Activated T-helper 9 cell treated with anti-CD3 and anti-CD28 coated beads, Interleukin-2, amount 50 U/mL, for 16 hours (primary cell): ENCODE measurements at places on chromosomes 1 and 21.

DNA sequence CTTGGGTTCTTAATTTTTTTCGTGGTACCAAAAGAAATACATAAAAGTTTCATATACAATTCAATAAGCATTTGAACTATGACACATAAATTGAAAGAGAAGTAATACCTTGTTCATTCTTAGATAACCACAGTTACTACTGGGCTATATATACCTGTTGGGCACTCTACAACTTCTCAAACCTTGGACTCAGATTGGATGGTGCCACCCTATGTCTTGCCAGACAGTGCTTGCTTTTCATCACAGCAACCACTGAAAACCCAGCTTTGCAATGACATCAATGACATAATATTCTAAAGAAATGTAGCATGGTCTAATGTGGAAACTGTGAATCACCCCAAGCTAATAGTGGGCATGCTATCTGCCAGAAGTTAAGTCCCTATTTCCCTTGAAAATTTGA, 62.8 kb upstream of the DPH5 start:
- no peak for DNase-seq

- DNase-seq, result no peak
Measured at GRCh38 chr1:156014829-156015228, 5.9 kb downstream of the SSR2 start.

- no peak for DNase-seq
Measured at GRCh38 chr1:56509713-56510641, 69.4 kb downstream of the PLPP3 start.

DNA sequence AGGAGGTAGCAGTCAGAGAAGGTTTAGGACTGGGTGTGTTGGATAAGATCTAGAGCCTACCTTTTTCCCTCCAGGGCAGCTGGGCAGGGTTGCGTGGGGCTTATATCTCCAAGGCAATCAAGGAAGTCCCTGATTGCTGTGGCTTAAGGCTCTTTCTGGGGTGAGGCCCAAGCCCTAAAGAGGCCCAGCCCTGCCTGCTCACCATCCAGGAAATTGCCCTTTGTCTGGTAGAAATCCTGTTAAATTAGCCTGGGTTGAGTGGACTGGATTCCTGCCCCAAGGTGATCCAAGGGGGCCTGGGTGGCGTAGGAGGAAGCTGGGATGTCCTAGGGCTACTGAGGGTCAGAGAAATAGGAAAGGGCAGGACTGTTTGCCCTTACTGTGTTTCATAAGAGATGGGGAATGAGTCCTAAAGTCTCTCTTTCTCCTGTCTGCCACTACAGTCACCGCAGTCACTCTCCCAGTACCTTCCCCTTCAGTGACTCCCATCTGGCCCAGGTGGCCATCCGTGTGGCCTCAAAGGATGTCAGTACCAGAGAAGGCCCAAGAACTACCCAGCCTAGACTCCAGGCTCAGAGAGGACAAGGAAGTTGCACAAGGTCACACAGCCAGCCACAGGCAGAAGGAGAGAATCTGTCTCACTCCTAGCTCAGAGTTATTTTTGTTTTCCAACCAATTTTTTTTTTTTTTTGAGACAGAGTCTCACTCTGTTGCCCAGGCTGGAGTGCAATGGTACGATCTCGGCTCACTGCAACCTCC, 25.8 kb downstream of the MFSD2A start:
- DNase-seq, result no peak

DNA sequence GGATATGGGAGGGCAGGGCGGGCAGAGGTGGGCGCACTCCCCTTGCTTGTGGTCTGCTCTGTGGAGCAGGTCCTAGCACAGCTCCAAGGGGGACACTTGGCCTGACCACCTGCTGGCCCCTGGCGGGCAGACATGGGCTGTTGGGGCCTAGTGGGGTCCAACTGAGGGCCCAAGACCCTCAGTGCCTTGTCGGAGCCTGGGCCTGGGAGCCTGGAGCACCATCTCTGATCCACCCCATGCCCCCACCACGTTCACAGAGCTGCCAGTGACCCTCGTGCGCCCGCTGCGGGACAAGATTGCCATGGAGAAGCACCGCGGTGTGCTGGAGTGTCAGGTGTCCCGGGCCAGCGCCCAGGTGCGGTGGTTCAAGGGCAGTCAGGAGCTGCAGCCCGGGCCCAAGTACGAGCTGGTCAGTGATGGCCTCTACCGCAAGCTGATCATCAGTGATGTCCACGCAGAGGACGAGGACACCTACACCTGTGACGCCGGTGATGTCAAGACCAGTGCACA, 70.6 kb downstream of the OBSCN start:
- no peak for DNase-seq

GRCh38 chr1:30716646-30717045, 6.7 kb downstream of the MATN1 start:
- DNase-seq, result no peak
